ENCODE measurements at places on chromosomes 7 and 10.

- H3K27me3 ChIP-seq: no peaks in the 10 kb centered on the region
- no peak overlapping the region for H3K4me3 ChIP-seq
- no peaks in the 10 kb centered on the region for H3K36me3 ChIP-seq
- DNase-seq: no peak
- H3K4me1 ChIP-seq: no peaks in the 10 kb centered on the region
These were observed 249.4 kb downstream of the RAB11FIP2 start for GRCh38 chr10:117797296-117797695.

GRCh38 chr10:62258926-62259325, 9.7 kb downstream of the RTKN2 start:
- H3K4me1 ChIP-seq: no peaks in the 10 kb centered on the region
- H3K27ac ChIP-seq: no peak overlapping the region
- no peak overlapping the region for H3K4me3 ChIP-seq
- no peak for DNase-seq
- H3K27me3 ChIP-seq: no peaks in the 10 kb centered on the region
- no peaks in the 10 kb centered on the region for H3K36me3 ChIP-seq

- no peak overlapping the region for H3K27ac ChIP-seq
- DNase-seq: no peak
- H3K4me1 ChIP-seq: no peaks in the 10 kb centered on the region
- H3K27me3 ChIP-seq: no peaks in the 10 kb centered on the region
- no peak overlapping the region for H3K4me3 ChIP-seq
- no peaks in the 10 kb centered on the region for H3K36me3 ChIP-seq
These were observed 9.2 kb upstream of the IL6 start for GRCh38 chr7:22717760-22718159.

GRCh38 chr7:83864551-83864950, 215.6 kb upstream of the SEMA3E start:
- H3K4me3 ChIP-seq: no peak overlapping the region
- no peaks in the 10 kb centered on the region for H3K4me1 ChIP-seq
- H3K27me3 ChIP-seq: peaks cover 6% of the 10 kb centered on the region

GRCh38 chr7:6497994-6498393, 50.2 kb upstream of the DAGLB start:
- H3K27ac ChIP-seq: no peak overlapping the region
- no peaks in the 10 kb centered on the region for H3K27me3 ChIP-seq
- H3K36me3 ChIP-seq: no peaks in the 10 kb centered on the region
- no peaks in the 10 kb centered on the region for H3K4me1 ChIP-seq

DNA sequence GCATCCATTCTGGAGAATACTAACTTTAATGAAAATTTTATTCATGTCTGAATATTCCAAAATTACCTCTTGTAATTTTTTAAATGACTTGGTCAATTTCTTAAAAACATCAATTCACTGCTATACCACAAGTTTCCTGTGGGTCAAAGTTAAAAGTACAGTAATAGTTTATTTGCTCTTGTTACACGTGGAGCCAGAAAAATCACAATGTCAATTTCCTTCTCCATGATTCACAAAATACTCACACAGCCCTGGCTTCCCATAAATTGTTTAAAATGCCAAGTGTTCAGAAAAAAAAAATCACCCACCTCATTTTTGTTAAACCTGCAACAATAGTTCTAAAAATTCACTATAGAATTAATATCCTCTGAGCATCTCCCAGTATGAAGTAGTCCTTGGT, 139.5 kb upstream of the GRM3 start:
- no peak overlapping the region for H3K27ac ChIP-seq
- H3K27me3 ChIP-seq: no peaks in the 10 kb centered on the region
- no peak overlapping the region for H3K4me3 ChIP-seq
- no peak for DNase-seq
- no peaks in the 10 kb centered on the region for H3K36me3 ChIP-seq

DNA sequence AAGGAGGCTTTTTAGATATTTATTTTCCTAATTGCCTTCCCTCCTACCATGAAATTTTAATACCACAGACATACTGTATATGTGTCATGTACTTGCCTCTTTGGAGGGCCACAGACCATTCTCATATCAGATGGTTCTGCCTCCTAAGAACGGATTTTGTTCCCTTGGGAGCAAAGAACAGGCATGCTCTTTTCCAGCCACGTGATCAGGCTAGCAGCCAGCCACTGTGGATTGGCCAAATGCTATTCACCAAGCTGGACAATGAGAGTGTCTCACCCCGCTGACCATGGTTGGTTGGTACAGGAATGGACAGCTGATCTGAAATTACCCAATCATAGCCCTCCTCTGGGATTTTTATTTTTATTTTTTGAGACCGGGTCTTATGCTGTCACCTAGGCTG, 21.5 kb upstream of the CRHR2 start:
- H3K27ac ChIP-seq: no peak overlapping the region
- H3K4me1 ChIP-seq: no peaks in the 10 kb centered on the region
- H3K4me3 ChIP-seq: no peak overlapping the region
- H3K27me3 ChIP-seq: no peaks in the 10 kb centered on the region
- H3K36me3 ChIP-seq: no peaks in the 10 kb centered on the region

GRCh38 chr10:130547368-130547767, 411.2 kb downstream of the GLRX3 start:
- peaks cover 4% of the 10 kb centered on the region for H3K27me3 ChIP-seq
- H3K36me3 ChIP-seq: no peaks in the 10 kb centered on the region
- DNase-seq: no peak
- no peak overlapping the region for H3K27ac ChIP-seq
- no peak overlapping the region for H3K4me3 ChIP-seq

DNA sequence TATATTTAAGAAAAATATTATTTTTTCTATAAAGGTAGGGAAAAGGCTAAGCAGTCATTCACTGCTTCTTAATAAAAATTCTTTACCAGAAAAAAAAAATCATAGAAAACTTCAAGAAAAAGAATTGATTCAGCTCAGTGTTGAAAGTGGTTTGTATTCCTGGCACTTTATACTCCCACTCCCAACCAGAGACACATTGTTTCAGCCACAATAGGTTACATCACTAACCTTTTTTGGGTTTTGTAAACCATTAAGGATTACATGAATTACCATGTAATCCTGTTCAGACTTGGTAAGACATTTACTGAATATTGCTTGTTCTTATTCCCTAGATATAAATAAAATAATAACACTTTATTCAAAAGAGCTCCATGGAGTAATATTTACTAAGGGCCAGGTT, 46.6 kb downstream of the MINPP1 start:
- no peak for DNase-seq
- H3K27me3 ChIP-seq: no peaks in the 10 kb centered on the region
- H3K4me3 ChIP-seq: no peak overlapping the region
- peaks cover 11% of the 10 kb centered on the region for H3K4me1 ChIP-seq
- H3K36me3 ChIP-seq: peaks cover 9% of the 10 kb centered on the region

DNA sequence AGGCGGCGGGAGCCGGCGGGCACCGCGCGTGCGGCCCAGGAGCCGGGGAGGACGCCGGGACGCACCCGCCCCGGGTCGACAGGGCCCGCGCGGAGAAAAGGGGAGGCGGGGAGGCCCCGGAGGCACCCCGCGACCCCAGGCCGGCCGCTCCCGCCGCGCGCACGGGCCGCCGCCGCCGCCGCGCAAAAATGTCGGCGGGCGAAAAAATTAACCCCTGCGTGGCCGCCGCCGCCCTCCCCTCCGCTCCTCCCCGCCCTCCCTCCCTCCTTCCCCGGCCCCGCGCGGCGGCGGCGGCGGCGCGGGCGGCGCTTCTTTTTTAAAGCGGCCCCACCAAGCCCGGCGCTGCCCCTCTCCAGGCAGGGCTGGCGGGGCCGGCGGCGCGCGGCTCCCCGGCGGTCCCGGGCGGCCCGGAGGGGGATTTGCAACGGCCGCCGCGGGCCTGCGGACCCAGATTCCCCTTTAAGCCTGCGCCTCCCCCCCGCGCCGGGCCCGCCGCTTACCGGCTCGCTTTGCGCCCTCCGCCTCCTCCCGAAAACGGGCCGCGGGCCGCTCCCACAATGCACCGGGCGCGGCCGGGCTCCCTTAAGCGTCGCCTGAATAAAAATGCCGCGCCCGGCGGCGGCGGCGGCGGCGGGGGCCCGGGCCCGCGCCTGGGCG, 465 bp downstream of the SEPHS1 start:
- H3K4me1 ChIP-seq: no peaks in the 10 kb centered on the region
- H3K27me3 ChIP-seq: no peaks in the 10 kb centered on the region
- DNase-seq: peak; percentile 87

DNA sequence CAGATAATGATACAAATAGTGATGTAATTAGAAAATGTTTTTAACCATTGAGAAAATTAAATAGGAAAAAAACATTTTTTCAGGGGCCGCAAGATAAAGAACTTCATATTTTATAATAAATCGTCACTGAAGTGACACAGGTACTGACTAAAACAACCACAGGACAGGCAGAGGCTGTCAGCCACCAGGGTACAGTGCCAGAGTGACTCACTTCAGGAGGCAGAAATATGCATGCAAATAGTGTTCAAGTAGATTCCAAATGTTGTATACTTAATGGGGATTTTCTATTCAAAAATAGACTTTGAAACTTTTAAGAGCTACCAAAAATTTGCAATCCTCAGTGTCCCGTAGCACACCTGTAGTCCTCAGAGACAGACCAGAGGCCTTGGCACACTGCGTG, 68.6 kb downstream of the FRMPD2 start:
- H3K36me3 ChIP-seq: no peaks in the 10 kb centered on the region
- H3K27me3 ChIP-seq: no peaks in the 10 kb centered on the region
- no peak overlapping the region for H3K4me3 ChIP-seq

GRCh38 chr10:11881477-11882417, 58.6 kb downstream of the PROSER2 start:
- DNase-seq: peak; percentile 29
- H3K4me3 ChIP-seq: no peak overlapping the region
- no peak overlapping the region for H3K27ac ChIP-seq
- H3K4me1 ChIP-seq: no peaks in the 10 kb centered on the region

GRCh38 chr10:132145002-132145401, 41.7 kb upstream of the DPYSL4 start:
- DNase-seq: peak; percentile 24
- H3K4me1 ChIP-seq: no peaks in the 10 kb centered on the region
- no peaks in the 10 kb centered on the region for H3K36me3 ChIP-seq
- no peak overlapping the region for H3K4me3 ChIP-seq

GRCh38 chr10:58867683-58868082, 308.8 kb upstream of the PHYHIPL start:
- H3K4me3 ChIP-seq: no peak overlapping the region
- no peaks in the 10 kb centered on the region for H3K27me3 ChIP-seq
- H3K27ac ChIP-seq: no peak overlapping the region
- no peaks in the 10 kb centered on the region for H3K4me1 ChIP-seq
- DNase-seq: no peak
- no peaks in the 10 kb centered on the region for H3K36me3 ChIP-seq

GRCh38 chr10:21014141-21014540, 117.0 kb upstream of the NEBL start:
- H3K36me3 ChIP-seq: no peaks in the 10 kb centered on the region
- no peaks in the 10 kb centered on the region for H3K4me1 ChIP-seq
- no peak for DNase-seq
- H3K4me3 ChIP-seq: no peak overlapping the region
- H3K27ac ChIP-seq: no peak overlapping the region
- no peaks in the 10 kb centered on the region for H3K27me3 ChIP-seq

GRCh38 chr7:151003572-151003971, 12.8 kb downstream of the NOS3 start:
- DNase-seq: no peak
- no peak overlapping the region for H3K4me3 ChIP-seq
- H3K4me1 ChIP-seq: no peaks in the 10 kb centered on the region
- no peak overlapping the region for H3K27ac ChIP-seq
- no peaks in the 10 kb centered on the region for H3K36me3 ChIP-seq

DNA sequence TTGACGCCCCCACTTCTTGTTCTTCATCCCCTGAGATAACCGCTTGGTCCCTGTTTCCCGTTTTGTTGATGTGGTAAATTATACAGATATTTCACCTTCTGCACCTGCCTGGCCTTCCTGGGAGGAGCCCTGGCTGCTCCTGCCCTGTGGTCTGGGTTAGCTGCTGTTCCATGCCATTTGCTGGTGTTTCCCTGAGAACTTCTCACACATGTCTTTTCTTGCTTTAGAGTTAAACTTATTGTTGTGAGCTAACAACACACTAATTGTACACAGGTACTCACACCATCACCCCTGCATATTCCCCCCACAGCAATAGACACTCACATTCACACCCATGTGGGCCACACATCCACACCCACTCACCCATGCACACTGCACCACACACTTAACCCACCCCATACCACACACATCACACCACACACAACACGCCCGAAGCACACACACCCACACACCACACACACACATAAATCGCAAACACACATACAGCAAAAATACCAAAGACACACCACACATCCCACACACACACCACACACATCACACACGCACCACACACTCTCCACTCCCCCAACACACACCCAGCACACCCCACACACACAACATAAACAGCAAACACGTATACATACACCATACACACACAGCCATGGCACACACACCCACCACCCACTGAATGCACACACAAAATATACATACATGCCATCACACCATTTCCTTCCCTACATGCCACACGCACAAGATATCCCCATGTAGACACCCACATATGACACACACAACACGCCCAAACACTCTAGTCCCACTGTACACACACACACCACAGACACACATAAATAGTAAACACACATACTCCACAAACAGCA, 19.4 kb upstream of the ANTXRL start:
- no peaks in the 10 kb centered on the region for H3K36me3 ChIP-seq
- H3K4me3 ChIP-seq: no peak overlapping the region
- no peak for DNase-seq
- no peaks in the 10 kb centered on the region for H3K27me3 ChIP-seq

DNA sequence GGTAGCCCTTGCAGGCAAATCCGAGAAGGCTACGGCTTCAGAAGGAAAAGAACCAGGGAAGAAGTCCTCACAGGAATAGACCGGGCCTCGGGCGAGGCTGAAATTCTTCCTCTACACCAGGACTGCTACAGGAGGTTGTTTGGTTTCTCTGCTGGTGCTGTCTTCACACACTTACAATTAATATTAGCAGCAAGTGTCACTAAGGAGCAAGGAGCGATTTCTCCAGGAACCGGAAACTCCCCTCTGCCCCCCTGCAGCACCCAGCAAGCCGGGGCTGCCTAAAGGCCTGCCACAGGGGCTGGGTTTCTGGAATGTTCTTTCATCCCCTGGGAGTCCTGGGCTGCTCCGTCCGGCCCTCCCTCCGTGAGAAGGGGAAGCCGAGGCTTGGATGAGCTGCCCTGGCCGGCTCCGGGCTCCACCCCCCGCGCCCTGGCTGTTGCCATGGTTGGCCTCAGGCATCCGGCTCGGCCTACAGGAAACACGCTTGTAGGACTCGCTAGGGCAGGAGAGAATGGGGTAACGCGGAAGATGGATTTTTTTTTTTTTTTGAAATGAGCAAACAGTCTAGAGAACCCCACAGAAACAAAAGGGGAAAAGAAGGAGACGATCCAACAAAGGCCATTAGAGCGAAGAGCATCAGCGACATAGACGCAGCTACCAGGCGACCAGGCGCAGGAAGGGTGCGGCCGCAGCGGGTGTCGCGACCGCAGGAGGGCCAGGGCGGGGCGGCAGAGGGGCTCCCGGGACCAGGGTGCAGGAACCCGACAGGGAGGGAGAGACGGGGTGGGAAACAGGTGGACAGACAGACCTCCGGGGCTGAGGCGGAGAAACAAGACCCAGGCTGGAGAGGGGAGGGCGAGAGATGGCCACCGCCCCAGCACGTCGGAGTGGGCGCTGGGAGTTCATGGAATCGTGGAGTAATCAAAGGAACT, 33.0 kb downstream of the EN2 start:
- no peaks in the 10 kb centered on the region for H3K27me3 ChIP-seq
- H3K4me1 ChIP-seq: no peaks in the 10 kb centered on the region
- peak; percentile 63 for DNase-seq
- no peak overlapping the region for H3K27ac ChIP-seq

GRCh38 chr10:72081772-72082590, 6.4 kb downstream of the SPOCK2 start:
- H3K36me3 ChIP-seq: no peaks in the 10 kb centered on the region
- no peaks in the 10 kb centered on the region for H3K4me1 ChIP-seq
- H3K27me3 ChIP-seq: no peaks in the 10 kb centered on the region
- no peak for DNase-seq

Data from pancreas (tissue), 10 donors.